Ascending aorta (tissue), 2 donors: ENCODE measurements at places on chromosomes 1 and 21. TPM values are rescaled to one million over a fixed set of nuclear protein-coding genes. Genes with fewer than 3 reads are reported as not detected.

The PCAT6 gene
- not detected for total RNA-seq

The ERMAP gene
- total RNA-seq = 0.11 TPM

The HMCN1 gene
- total RNA-seq = 61.7 TPM

DNA sequence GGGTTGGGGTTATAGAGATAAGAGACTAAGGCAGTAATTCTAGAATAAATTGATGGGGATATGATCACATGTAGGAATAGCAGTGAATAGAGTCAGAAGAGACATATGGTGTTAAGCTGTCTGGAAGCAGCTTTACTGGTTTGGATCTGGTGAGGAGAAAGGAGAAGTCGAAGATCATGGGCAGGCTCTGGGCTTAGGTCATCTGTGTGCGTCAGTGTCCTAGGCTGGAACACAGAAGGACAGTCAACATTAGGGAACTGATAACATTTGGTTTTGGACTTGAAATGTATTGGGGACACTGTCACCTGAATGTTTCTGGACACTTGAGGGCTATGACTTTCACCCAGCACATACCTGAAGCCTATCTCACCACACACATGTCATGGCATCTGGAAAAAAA is 13.9 kb upstream of the GRIK1 start:
- no peak for DNase-seq

GRCh38 chr1:67916140-67916886 is 83.0 kb upstream of the GNG12 start:
- no peak for DNase-seq
